Lower lobe of right lung (tissue), 2 donors: ENCODE measurements at places on chromosomes 12 and 14. TPM values are rescaled to one million over a fixed set of nuclear protein-coding genes. Genes with fewer than 3 reads are reported as not detected.

Gene RNF212B
- total RNA-seq = not detected

GRCh38 chr14:68931063-68931462 is 48.0 kb downstream of the ACTN1 start:
- H3K4me3 ChIP-seq = no peak overlapping the region
- H3K27ac ChIP-seq = no peak overlapping the region
- no peaks in the 10 kb centered on the region for H3K27me3 ChIP-seq
- no peak for DNase-seq
- H3K36me3 ChIP-seq = no peaks in the 10 kb centered on the region

DNA sequence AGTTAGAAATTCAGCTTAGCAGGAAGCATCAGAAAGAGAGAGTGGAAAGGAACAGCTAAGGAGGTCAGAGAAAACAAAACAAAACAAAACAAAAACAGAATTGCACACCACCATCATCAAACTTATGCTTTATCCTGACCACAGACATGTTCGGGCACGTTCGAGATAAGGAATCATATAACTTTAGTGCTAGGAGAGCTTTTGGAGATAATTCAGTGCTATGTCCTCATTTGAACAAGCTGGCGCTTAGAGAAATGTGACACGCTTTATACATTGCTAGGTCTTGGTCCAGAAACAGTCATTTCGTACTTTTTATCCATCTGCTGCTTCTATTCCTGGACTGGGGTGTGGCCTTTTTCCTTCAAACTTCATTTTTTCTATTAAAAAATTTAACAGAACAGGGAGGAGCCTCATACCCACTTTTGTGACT is 213.1 kb downstream of the PTPRO start:
- no peaks in the 10 kb centered on the region for H3K36me3 ChIP-seq
- H3K4me1 ChIP-seq = no peaks in the 10 kb centered on the region
- H3K27ac ChIP-seq = peak overlapping the region; percentile 63
- no peak overlapping the region for H3K4me3 ChIP-seq
- no peaks in the 10 kb centered on the region for H3K27me3 ChIP-seq

DNA sequence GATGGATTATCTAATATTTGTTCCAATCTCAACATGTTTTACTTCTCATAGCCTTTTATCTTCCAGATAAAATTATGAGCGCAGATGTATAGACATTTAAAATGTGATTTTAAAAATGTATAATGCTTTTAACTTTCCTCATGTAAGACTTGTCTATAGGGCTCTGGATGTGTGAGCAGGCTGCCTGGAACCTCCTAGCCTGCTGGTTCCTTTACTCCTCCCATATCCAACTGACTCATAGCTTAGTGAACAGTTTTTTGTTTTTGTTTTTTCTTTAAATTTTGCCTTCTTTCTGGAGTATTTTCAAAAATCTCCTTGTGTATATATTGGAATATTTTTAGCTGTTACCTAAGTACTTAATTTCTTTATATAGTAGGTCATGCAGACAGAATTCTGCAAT is 115.4 kb downstream of the PDE3A start:
- H3K27ac ChIP-seq = no peak overlapping the region
- H3K4me1 ChIP-seq = no peaks in the 10 kb centered on the region
- H3K4me3 ChIP-seq = no peak overlapping the region
- H3K27me3 ChIP-seq = no peaks in the 10 kb centered on the region

DNA sequence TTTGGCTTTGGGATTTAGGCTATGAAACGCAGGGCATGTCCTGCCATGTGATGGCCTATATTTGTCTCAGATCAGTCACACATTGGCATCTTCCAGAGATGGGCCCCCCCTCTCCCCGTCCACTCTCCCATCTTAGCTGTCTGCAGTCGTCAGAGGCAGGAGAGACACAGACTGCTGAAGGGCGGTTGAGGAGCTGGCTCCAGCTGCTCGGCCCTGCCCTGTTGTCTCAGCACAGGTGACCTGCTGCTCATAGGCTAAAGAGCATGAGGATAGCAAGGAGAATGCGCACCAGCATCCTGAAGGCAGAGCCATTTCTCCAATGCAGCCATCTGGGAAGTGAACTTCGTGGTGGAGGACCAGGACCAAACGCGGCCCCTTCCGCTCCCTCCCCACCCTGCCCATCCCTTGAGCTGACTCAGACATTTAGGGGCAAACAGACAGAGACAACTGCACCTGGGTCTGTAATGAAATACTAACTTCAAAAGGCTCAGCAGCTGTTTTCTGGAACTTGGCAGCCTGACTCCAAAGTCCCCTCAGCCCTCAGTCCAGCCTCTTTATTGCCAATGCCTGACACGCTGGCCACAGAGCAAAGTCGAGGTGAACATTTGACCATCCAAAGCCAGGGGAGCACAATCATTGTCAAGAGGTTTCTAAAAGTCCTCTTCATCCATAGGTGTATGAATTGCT is 22.3 kb downstream of the FZD10 start:
- DNase-seq = no peak
- H3K4me3 ChIP-seq = no peak overlapping the region
- H3K4me1 ChIP-seq = no peaks in the 10 kb centered on the region
- H3K27ac ChIP-seq = no peak overlapping the region

Gene PRB2
- total RNA-seq = not detected

DNA sequence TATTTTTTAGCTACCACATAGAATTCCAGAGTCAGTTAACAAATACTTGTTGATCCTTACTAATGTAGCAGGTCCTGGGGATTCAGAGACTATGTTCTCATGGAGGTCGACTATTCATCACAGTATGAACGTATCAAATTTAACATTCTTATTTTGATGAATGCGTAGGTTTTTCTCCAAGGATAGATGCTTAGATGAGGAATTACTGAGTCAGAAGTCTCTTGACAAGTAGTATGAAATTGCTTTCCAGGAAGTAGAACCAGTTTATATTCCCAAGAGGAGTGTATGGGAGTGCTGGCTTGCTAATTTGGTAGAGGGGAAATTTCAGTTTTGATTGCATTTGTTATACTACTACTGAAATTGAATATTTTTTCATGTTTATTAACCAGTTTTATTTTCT is 42.8 kb upstream of the CRADD start:
- H3K4me3 ChIP-seq = no peak overlapping the region
- H3K36me3 ChIP-seq = no peaks in the 10 kb centered on the region
- H3K4me1 ChIP-seq = no peaks in the 10 kb centered on the region

DNA sequence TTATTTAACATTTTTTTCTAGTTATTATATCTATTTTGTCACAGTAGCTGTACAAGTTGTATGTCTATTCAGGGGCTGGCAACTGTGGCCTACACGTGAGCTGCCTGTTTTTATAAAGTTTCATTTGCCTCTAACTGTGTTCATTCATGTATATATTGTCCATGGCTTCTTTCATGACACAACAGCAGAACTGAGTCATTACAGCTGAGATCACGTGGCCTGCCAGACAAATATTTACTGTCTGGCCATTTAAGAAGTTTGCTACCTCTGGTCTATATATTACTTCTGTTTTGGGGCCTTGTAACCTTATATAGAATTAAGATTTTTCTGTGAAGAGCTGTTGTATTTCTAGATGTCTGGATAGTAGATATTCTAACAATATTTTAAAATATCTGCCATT is 37.9 kb downstream of the KIAA0586 start:
- H3K27ac ChIP-seq = no peak overlapping the region
- no peaks in the 10 kb centered on the region for H3K27me3 ChIP-seq
- H3K4me3 ChIP-seq = no peak overlapping the region
- H3K4me1 ChIP-seq = no peaks in the 10 kb centered on the region
